HT1080 (cell line): ENCODE measurements at places on chromosomes 3 and 15. TPM values are rescaled to one million over a fixed set of nuclear protein-coding genes. Genes with fewer than 3 reads are reported as not detected.

- DNase-seq: peak; percentile 72
These were observed 42.2 kb downstream of the CLDN18 start for GRCh38 chr3:138051947-138052802.

DNA sequence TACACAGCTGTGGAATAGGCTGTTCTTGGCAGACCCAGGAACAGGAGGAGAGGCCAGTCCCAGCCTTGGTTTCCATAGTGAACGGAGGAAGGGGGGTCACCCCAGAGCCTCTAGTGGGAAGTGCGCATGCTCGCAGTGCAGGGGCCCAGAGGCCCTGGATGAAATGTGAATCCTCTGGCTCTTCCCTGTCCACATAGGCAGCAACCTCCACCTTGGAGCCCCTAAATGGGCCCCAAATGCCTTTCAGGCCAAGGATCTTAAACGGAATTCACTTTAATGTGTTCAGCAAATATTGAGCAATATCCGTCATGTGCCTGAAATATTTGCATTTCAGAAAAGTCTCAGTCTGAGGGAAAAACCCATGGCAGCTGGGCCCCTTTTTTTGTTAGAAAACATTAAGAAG, 3.3 kb upstream of the NDN start:
- no peak for DNase-seq

Gene CDC25A
- total RNA-seq: 36.5 and 43.4 TPM in 2 replicates

Gene RFTN1
- 38.4 and 43.8 TPM in 2 replicates for total RNA-seq

Gene LRTM1
- total RNA-seq: not detected in 2 replicates

Gene CHRD
- total RNA-seq: 0.43 and 1.2 TPM in 2 replicates

Gene FGF7
- total RNA-seq: 0.02 TPM in 1 of 2 replicates, not detected in the other

GRCh38 chr3:117763561-117763960, 1054.0 kb downstream of the TUSC7 start:
- no peak for DNase-seq

Gene GOLGA6L4
- total RNA-seq: 0.03 and 0.29 TPM in 2 replicates

Gene C3orf20
- total RNA-seq: 0.05 TPM in 1 of 2 replicates, not detected in the other

Gene TMEM212
- not detected in 2 replicates for total RNA-seq

DNA sequence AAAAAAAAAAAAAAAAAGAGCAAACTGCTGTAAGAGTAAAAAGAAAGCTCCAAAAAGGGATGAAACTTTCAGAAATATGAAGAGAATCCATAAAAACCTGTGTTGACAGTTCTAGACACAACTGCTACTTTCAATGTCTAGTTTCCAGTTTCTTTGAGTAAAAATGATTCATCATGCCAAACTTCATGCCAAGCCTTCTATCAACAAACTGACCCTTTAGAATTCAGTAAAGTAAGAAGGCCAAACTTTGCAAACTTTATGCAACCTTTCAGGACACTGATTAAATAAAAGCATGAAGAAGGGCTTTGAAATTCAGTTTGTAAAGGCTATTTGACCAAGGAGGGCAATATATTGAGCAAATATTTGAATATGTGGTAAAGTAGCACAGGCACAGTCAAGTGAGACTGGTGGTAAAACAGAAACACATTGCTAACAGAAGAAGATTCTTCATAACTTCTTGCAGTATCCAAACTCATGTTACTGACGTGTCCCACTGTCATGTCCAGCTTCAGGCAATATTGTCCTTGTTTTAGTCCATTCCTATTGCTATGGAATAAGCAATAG, 56.3 kb upstream of the CFAP20DC start:
- no peak for DNase-seq
